ENCODE measurements at places on chromosomes 5 and 9.

- no peak for DNase-seq
Observed at GRCh38 chr5:104821606-104822005, 1259.0 kb upstream of the NUDT12 start.

DNA sequence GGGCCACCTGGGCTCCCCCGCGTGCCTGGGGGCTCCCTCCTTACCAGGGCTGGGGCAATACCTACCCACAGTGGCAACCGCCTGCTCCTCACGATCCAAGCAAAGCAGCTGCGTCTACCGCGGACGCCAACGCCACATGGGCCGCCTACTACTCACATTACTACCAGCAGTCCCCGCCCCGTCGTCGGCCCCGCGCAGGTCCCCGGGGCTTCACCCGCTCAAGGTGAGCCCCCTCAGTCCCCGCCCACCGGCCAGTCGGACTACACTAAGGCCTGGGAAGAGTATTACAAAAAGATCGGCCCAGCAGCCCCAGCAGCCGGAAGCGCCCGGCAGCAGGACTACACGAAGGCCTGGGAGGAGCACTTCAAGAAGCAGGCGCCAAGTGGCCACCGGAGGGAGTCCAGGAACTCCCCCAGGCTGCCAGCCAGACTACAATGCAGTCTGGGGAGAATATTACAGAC, 106.0 kb upstream of the MTAP start:
- no peak for DNase-seq

GRCh38 chr9:14085810-14086209, 228.1 kb downstream of the NFIB start:
- DNase-seq: no peak

DNA sequence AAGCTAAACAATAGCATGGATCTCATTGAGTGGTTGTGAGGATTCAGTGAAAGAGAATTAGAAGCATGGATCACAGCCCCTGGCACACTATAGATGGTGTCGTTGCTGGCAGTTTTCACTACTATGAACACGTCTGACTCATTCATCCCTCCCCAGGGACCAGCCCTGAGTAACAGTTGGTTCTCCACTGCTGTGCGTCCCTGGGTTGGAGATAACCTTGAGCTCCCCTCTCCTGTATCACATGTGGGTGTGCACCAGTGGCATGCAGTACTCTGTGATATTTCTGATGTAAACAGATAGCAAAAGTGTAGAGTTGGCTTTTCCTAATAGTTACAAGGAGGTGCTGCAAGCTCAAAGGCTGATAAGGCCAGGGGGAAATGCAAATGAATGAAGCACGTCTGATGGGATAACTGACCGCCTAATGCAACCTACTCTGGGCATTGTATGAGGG, 8.8 kb upstream of the LCP2 start:
- DNase-seq: no peak

DNA sequence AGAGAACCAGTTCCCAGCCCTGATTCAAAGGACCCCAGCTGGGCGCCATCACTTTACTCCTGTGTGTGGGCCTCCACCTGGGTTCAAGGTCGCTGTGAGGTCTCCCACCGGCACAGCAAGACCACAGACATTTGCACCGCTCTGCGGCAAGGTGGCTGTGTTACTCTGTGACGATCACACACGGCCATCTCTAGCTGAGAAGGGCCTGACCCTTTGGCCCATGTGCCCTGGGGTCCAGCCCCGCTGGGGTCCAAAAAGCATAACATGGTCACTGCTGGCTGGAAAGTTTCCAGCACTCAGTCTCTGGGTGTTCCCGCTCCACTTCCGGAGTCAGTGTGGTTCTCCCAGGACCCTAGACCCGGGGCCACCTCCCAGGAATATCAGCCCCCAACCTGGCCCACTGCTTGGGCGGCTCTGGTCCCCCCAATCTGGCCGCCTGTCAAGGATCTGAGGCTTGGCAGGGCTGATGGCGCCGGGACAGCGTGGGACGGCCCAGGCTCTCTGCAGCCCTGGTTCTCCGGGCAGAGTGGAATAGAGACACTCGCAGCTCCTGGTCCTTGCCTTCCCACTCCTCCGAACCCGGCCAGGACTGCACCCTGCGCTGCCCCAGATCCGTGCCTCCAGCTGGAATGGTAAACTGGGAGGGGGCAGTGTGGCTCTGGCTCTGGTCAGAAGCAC, 3.9 kb upstream of the LMX1B start:
- no peak for DNase-seq

DNA sequence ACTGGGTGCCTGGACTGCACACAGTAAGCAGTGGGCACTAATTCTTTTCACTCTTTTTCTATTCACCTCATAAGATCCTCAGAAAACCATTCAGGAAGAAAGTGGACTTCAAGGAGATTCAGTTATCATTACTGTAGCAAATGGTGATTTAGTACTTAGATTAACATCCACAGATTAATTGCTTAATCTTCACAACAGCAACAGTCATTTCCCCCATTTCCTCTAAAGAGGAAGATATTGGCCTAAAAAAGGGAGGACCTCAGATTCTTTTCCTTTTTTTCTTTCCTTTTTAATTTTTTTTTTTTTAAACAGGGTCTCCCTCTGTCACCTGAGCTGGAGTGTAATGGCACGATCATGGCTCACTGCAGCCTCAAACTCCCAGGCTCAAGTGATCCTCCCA, 64.4 kb downstream of the AUH start:
- DNase-seq: no peak

DNA sequence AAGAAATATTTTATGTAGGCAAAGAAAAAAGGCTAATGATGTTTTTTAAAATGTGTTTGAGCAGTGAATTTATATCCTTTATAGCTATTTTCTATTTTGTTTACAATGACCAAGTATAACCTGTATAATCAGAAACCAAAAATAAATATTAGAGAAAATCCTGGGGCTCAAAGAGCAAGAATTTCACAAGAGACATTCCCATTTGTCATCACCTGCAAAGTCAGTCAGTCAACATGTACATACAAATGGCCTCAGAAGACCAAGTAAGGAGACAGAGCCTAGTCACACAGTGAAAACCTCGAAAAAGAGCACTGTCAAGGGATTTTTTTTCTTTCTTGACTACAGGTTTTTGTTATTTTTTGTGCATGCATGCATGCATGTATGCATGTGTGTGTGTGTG, 231.4 kb downstream of the GLIS3 start:
- no peak for DNase-seq

GRCh38 chr9:110058304-110058953, 149.5 kb downstream of the C9orf152 start:
- no peak for DNase-seq

DNA sequence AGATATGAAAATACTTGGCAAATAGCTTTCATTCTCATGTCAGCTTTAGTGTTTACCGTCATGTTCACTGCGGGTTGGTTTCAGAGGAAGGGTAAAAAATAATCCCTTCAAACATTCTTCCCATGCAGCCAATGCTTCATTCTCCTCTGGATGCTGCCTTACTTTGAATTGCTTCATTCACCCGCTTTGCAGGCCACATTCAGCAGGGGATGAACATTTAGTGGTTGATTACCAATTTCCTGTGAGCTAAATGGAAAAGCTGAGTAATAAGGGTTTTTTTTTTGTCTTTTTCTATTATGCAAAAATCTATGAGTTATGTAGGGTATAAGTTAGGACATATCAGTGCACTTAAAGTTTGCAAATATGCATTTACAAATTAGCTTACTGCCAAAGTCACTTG, 96.3 kb upstream of the MEF2C start:
- no peak for DNase-seq

DNA sequence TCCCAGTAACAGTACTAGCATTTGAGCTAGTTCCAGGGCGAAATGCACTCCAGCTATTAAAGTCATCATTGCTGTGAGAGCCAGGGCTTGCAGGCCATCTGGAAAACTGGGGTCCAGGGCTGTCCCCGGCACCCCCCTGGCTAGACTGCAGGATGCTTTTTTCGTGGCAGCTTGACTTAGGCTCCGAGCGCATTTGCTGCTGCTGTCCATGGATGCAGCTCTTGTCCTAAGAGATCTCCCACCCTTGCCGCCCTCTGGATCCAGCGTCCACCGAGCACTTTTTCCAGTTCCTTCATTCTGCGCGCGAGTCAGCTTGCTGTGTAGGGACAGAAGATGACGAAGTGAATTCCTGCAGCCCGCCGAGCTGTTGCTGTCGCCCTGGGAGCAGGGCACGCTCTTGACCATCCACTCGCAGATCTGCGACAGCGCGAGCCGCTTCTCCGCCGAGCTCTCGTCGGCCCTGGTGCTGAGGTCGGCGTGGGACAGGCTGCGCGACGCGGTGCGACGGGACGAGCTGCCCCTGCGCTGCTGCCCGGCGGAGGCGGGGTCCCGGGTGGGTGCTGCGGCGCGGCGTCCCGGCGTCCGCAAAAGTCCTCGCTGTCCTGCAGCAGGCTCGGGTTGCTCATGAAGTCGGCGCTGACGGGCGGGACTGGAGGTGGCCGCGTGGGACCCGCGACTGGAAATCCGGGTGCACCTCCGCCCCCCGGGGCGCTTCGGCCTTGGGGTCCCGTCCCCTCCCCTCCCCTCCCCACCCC, 30.7 kb downstream of the OR2V1 start:
- no peak for DNase-seq

- DNase-seq: no peak
Observed at GRCh38 chr9:95055851-95056551, 261.5 kb downstream of the FANCC start.

DNA sequence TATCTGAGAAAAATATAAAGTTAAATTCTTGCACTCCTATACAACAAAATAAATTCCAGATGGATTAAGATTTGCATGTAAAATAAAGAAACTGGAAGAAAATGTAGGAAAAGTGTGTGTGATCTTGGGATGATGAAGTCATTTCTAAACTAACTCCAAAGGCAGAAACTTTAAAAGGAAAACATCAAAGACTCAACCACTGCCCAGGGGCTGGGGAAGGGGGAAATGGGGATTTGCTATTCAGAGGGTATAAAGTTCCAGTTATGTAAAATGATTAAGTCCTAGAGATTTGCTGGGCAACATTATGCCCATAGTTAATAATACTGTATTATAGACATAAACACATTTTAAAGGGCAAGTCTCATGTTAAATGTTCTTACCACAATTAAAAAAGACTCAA, 254.5 kb downstream of the DEPDC1B start:
- no peak for DNase-seq

DNA sequence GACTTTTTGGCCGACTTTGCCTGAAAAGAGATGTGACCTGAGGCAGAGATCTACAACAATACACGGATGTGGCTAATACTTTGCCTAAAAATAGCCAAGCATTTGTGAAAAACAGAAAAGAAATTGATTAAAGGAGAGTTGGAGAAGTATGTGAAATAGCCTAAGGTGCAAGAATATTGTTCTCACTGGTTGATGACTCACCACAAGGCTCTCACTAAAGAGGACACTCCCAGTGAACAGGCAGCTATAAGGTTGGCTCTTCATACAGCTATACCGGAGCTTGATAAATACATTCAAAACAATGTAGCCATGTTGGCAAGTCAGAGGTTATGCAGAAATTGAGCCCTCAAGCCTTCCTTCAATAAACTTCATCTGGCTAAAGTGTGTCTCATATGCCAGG, 317.2 kb upstream of the GRAMD2B start:
- no peak for DNase-seq

GRCh38 chr9:82363682-82364081, 375.1 kb downstream of the SPATA31D1 start:
- no peak for DNase-seq

DNA sequence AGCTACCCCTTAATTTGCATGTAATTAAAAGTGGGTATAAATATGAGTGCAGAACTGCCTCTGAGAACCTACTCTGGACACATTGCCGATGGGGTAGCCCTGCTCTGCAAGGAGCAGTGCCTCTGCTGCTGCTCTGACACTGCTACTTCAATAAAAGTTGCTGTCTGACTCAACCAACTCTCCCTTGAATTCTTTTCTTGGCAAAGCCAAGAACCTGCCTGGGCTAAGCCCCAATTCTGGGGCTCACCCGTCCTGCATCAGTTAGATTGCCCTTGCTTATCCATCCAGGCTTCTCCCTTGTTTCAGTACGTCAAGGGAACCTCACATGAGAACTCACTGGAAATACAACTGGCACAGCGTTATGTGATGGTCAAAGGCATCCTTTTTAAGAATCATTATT, 44.1 kb downstream of the FBXL7 start:
- DNase-seq: no peak

- no peak for DNase-seq
Observed at GRCh38 chr9:104009826-104010225, 84.3 kb upstream of the SMC2 start.

DNA sequence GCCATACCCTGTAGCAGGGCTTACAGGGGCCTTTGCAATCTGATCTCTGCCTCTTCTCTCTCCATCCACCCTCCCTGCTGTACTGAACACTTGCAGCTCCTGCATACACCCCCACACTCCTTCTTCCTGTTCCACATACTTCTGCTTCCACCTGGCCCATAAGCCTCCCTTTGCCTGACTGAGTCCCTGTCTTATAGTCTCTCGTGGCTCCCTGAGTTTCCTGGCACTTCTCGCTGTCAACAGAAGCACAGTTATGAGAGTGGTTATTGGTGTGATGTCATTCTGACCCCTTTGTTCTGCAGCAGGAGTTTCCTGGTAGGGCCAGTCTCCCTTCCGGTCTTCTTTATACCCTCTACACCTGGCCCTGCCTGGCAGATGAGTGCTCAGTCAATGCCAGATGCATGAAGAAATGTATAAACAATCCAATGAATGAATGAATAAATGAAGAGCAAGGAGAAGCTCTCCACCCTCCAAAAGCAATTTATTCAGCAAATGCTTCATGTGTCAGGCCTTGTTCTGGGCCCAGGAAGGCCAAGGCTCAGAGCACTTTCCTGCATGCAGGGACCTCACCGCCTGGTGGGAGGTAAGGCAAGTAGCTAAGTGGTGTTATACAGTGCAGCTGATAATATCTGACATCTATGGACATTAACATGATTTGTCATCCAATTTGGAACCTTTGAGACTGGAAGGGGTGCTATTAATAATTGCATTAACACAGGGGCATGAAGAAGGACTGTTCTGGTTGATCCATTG, 20.5 kb upstream of the CSF1R start:
- no peak for DNase-seq
